Activated effector memory CD4-positive, alpha-beta T cell treated with Interleukin-2 at 50 U/mL for 16 hours (primary cell): ENCODE measurements at places on chromosomes 12 and 14.
A peak's percentile ranks its signal among the peaks of the same experiment; 100 is the strongest.

DNA sequence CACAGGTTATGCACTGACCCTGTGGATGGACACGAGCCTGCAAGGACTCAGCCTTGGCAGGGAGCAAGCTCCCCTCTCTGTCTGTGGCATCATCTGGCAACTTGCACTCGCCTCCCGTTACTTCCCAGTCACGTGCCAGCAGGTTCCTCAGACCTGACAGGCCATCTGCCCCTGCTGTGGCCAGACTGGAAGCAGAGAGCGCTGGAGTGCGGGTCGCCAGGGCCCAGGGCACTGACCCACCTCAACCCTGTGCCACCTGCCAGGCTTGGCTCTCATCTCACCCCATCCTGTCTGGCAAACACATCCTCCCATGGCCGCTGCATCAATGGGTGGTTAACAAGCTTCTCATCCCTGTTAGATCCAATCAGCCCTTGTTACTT, 28.4 kb downstream of the SLC6A12 start:
- no peak for DNase-seq

- no peak for DNase-seq
Observed at GRCh38 chr12:45827974-45828373, 98.5 kb downstream of the ARID2 start.

- no peak for DNase-seq
Observed at GRCh38 chr12:62659453-62660295, 193.0 kb downstream of the MON2 start.

DNA sequence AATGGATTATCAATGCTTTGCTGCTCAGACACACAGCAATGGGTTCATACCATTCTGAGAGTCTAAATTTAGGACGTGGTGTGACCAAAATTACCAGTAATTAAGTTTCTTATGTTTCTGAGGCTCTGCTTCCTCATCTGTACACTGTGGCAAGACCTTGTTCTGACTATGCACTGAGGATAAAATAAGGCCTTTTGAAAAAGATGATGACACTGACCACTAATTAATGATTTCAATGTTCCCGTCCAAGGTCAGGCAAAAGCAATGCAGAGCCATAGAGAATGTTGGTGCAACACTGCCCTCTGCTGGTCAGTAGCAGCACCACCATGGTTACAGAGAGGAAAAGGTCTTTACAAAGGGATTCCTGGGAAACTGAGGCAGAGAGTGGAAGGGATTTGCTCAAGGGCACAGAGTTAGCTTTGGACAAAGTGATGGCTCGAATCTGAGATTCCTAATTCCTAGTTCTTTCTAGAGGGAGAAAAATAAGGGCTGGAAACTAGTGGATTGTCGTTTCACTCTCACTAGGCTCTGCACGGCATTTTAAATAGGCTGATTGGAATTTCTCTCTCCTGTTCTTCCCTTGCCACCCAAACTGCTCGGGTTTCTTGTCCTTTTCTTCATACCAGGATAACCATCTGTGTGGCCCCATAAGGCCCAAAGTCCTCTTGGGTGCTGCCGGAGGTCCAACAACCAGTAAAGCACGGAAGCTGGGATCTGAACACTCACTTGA, 22.3 kb upstream of the P2RX7 start:
- peak; percentile 38 for DNase-seq

- peak; percentile 5 for DNase-seq
Observed at GRCh38 chr14:30621354-30621939, 672 bp upstream of the SCFD1 start.

GRCh38 chr14:24262821-24263733, at the start of gene TGM1:
Gene TGM1 (minus strand): TSS chr14:24263177. CDS start chr14:24262352, 825 bp downstream.
- DNase-seq: no peak

DNA sequence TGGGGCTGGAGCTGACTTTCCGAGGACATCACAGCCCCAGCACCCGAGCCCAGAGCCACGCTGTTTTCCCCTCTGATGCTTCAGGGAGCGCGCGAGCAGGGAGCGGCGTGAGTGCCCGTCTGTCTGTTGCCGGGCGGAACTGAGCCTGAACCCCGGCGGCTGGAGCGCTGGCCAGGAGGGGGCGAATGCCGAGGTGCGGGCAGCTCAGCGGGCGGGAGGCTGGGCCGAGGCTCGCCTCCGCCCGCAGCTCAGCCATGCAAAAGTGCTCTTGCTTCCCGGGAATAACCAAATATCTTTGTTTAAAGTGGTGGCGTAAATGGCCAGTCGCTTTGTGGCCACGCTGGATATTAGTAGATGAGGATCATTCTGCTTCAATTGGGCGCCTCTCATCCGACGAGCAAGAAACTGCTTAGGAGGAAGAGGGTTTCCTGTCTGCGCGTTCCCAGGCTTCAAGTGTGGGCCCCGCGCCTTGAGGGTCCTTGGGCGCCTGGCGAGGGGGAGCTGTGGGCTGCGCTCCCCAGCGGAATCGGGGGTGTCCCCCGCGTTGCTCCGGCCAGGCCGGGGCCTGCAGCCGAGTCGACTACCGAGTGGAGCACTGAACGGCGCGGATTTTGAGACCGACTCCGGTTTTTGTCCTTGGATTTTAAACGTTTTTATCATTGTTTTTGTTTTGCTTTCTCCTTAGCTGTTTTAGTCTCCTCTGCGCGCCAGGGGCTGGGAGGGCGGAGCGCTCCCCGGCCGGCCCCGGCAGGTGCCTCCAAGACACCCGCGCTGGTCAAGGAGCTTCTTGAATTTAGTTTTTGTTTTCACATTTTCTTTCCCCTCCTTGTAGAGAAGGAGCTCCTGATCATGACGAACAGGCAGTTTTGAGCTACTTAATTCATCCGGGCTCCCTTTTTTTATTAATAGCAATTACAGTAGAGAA, 831 bp upstream of the NKX2-1 start:
- DNase-seq: no peak

DNA sequence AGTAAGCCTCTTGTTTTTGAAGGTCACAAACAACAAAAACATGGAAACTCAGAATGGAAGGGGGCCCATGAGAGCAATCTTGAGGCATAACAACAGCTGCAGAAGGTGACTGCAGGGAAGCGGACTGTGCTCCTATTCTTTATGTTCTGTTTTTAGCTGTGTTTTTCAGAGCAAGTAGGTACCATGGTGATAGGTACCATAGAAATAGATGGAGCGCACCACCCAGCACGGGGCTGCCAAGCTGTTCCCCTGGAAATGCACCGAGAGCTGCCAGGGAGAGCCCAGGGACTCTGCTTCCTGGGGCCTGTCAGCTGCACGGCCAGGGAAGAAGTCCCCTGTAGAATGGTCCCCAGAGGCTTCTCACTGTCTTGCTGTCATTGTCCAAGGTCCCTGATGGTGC, 32.8 kb downstream of the DGLUCY start:
- no peak for DNase-seq

- DNase-seq: no peak
Observed at GRCh38 chr12:9805883-9806282, 21.4 kb upstream of the KLRF1 start.

- no peak for DNase-seq
Observed at GRCh38 chr14:21197418-21198205, 41.7 kb upstream of the OR5AU1 start.

DNA sequence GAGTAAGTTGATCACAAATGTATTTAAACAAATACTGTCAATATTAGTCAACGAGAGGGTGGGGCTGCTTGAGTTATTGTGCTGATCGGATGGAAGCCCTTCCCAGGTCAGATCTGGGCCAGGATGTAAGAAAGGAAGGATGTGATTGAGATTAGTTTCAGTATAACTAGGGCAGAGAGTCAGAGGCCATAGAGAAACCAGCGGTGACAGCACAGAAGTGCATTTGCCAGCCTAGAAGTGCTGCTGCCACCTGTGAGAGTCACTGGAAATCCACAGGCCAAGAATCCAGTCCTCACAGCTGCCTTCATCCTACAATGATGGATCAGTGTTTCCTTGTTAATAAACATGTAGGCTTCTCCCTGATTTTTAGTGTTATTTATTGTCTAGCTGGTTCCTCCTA, 9.8 kb upstream of the FERMT2 start:
- DNase-seq: no peak

DNA sequence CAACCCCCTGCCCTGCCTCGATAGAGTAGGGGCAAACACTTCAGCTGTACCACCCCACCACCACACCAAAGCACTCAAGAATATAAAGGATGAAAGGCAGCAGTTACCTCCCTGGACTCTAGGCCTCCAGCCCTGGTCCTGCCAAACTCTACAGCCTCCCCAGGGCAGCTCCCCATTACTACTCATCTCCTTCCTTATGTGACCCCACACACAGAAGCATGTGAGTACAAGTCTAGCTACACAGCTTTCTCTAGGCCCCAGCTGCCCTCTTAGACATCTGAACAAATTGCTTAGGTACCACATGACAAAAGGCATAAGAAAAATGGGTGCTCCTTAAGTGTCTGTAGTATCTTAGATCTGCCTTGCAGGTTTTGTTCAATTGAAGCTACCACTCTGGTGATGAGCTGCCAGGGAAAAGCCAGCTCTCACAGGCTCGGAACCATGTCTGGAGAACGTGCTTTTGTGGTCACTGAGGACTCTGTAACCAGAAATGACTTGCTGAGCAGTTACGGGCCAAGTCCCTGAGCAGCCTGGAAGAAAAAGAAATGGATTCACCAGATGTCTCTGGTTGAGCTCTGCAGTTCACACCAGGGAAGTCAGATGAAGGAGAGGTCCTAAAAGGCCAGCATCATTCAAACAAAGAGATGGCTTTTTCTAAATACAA, 32.8 kb downstream of the FMNL3 start:
- no peak for DNase-seq

DNA sequence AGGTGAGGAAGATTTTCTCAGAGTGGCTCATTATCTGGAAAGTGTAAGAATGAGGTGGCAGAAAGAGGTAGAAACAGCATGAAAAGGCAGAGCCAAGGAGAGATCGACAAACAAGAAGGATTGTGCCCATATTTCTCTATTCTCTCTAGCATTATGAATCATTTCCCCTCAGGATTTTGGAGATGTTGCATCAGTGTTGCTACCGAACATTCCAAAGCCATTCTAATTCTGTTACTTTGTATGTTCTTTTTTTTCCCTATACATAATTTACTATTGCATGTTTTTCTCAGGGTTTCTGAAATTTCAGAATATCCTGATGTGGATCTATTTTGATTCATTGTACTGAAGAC, 61.4 kb downstream of the KICS2 start:
- DNase-seq: no peak

DNA sequence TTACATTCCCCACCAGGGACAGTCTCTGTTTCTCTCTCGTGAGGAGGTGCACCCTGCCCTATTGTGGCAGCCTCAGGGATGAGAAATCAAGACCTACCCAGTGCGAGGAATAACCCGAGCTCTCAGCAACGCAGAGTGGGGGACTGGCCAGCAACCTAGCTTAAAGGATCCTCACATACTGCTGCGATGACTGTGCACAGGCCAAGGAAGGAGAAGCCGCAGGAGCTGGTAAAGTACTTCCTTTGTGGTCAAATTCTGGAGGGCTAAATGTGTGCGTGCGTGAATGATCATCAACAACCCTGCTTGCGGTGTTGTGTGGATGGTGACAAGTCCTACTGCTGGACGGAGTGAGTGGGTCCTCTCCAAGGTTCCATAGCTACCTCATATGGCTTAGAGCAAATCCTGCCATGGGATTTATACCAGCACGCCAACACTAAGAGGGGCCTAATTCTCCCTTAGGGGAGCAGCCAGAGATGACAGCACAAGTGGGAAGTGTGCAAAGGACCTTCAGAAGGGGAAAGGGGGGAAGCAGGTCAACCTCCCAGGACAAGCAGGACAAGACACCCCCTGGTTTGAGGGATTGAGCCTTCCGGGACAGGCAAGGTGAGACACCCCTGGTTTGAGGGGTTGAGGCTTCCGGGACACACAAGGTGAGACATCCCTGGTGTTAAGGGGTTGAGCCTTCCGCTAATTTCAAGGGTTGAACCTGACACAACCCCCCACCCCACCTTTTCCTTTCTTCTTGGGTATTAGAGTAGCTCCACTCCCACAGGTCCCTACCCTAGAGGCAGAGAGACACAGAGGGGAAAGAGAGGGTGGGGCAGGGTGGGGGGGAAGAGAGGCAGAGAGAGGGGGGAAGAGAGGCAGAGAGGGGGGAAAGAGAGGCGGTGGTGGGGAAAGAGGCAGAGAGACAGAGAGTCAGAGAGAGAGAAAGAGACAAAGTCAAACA, 58.8 kb upstream of the AP4S1 start:
- DNase-seq: no peak

- DNase-seq: no peak
Observed at GRCh38 chr12:114448618-114448933, 42.6 kb upstream of the TBX5 start.

GRCh38 chr12:47942614-47943225, 20.7 kb upstream of the TMEM106C start:
- no peak for DNase-seq

DNA sequence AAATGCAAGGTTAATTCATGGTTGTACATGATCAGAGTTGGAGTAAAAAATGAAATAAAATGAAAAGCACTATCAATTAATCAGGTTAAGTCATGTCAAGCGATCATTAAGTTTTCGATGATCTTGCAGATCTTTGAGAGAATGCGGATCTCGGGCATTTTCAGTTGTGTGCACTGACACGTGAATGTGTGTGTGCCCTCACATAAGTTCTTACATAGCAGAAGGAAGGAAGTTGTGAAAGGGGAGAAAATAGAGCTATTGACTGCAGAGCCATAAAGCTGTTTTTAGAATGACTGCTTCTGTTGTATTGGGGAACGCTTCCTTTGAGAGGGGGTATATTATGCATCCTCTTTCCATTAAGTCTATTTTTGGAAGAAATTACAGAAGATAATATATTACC, 101.3 kb downstream of the HMGA2 start:
- no peak for DNase-seq

GRCh38 chr12:684416-684815, 21.2 kb upstream of the NINJ2 start:
- DNase-seq: no peak

DNA sequence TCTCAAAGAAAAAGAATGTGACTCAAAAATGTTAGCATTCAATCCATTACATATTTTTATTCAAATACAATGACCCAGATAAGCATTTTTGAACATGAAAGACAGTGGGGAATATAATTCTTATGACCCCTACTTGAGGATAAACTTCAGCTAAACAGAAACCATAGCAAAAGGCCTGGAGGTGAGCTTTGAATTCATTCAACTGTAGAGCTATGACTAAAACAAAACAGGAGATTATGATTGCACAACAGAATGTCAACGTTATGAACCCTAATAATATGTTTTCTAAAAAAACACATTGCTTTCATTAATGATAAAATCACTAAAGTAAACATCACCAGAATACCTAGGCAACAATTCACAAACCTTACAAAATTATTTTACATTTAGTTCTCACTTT, 27.8 kb downstream of the EFCAB11 start:
- DNase-seq: no peak

- DNase-seq: no peak
Observed at GRCh38 chr12:103913100-103913499, 17.1 kb upstream of the HSP90B1 start.
